HS-27A (cell line): ENCODE measurements at places on chromosomes 11 and 22.

GRCh38 chr11:13924801-13925327 lies 37.7 kb upstream of the SPON1 start:
- DNase-seq, result no peak

DNA sequence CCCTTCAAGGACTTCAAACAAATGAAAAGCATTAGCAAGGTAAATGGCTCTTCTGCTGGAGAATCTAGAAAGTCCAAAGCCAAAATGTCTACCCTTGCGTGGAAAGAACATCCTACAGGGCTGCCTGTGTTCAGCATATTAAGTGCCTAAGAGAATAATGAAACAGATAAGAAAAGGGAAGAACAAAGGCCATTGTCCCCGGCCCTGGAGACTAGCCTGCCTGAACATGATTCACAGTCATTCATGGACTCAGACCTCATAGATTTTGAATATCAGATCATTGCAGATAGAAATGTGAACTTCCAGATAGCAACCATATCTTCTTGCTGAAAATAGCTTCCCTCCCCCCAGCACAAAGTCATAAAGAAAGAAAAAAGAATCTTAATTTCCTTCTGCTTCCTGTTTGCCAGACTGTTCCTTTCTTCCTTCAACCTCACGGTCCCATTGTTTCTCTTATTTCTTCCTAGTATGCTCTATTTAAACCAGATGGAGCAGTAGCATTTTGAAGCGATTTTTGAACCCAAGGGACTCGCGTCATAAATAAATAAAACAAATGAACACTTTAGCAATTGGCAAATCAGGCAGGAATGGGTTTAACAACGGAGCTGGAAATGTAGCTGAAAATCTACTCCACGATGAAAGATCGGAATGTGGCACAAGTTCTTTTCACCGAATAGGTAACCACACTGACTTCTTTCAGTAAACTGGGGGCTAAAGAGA lies 408.2 kb upstream of the CCDC90B start:
- no peak for DNase-seq

- DNase-seq, result no peak
Observed at GRCh38 chr11:101574886-101575285, 8.9 kb downstream of the TRPC6 start.

GRCh38 chr11:2097356-2097997 lies 41.7 kb downstream of the IGF2 start:
- DNase-seq, result peak; percentile 82

DNA sequence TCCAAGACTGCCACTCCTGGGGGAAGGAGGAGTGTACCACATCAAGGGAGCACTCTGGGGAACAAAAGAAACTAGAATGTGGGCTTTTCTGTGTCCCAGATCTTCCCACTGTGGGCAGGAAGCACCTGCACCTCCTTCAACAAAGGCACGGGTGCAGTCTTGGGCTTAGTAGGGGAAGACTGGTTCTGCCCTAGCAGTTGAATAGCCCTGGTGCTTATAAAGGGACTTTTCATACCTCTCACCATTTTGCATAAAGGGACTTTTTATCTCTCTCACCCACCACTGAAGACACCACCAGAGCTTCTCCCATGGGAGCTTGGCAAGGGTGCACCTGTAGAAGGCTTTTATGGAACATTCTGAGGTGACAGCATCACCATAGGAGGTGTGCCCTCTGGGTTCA lies 65.8 kb upstream of the MS4A8 start:
- DNase-seq, result no peak

DNA sequence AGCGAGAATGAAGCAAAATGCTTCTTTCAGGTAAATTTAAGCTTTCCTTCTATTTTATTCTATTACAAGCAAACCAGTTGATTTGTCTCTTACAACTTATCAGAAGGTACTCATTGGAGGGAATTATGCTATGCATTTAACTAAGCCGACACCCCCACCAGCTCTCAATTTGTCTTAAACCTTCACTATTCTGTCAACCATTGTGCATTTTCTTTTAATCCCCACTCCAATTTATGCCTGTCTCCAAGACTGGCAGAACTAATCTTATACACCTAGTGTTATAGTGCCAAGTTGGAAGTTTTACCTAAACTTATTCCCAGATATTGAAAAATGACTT lies 12.5 kb downstream of the TAF1D start:
- no peak for DNase-seq

GRCh38 chr11:5910540-5910939 lies 17.5 kb downstream of the OR52E5 start:
- no peak for DNase-seq

GRCh38 chr11:57349491-57350274 lies 11.5 kb downstream of the P2RX3 start:
- no peak for DNase-seq

GRCh38 chr22:48752451-48753380 lies 1075.0 kb downstream of the BRD1 start:
- DNase-seq, result no peak

- no peak for DNase-seq
Observed at GRCh38 chr22:46587492-46588278, 32.5 kb upstream of the GRAMD4 start.

DNA sequence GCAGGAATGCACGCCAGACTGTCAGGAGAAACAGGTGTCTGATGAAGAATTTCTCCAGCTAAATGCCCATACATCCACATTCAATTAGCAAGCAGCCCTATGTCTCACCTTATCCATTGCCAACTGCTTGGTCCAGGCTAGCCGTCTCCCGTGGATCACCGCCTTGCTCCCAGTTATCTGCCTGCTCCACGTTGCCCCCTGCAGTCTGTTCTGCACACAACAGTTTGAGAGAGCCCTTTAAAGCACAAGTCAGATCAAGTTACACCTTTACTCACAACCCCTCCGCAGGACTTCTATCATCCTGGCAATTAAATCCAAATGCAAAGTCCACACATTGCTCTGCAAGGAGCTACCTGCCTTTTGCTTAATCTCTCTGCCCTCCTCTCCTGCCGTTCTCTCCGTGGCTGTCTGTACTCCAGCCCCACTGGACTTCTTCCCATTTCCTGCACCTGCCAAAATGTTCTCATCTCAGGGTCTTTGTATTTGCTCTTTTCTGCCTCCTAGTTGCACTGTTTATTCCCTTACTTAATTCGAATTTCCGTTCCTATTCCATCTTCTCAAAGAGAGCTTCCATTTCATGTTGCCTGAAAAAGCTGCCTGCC lies 185.3 kb upstream of the LARGE1 start:
- DNase-seq, result no peak

DNA sequence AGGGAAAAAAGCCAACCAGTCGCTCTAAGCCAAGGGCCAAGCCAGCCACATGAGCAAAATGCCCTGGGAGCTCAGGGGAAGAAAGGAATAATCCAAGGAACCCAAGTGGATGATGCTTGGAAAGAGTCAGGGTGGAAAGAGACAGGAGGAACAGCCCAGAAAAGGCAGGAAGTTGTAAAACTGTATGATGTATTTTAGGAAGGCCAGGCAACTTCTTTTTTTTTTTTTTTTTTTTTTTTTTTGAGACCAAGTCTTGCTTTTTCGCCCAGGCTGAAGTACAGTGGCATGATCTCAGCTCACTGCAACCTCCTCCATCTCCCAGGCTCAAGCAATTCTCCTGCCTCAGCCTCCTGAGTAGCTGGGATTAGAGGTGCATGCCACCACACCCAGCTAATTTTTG lies 1.6 kb downstream of the LGALS12 start:
- no peak for DNase-seq

DNA sequence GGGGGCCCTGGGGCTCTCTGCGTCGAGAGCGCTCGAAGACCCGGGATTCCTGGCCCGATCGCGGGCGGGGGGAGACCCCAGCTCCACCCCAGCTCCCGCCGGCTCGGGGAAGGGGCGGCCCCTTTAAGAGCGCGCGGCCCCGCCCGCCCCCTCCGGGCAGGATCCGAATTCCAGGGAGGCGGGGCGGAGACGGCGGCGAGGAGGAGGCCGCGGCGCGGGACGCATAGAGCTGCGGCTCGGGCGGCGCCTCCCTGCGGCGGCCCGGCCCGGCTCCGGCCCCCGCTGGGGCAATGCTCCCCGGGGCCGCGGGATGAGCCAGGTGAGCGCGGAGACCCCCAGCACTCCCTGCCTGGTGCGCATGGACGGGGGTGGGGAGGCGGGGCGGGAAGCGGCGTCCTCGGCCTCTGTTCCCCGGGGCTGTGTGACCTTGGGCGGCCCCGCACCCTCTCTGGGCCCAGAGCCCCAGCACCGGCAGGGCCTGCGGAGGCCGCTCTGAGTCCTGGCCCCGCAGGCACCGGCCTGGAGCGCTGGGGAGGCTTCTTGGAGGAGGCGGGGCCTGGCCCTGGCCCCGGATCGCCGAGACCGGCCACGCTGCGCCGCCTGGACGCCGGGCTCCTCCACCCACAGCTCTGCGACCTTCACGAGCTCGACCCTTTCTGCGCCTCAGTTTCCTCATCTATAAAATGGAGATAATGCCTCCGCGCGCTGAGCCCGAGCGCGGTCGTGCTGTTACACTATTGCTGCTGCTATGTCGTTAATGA lies 565 bp downstream of the GAS2L1 start:
- no peak for DNase-seq

- DNase-seq, result no peak
Observed at GRCh38 chr11:28483072-28483867, 375.1 kb downstream of the METTL15 start.

DNA sequence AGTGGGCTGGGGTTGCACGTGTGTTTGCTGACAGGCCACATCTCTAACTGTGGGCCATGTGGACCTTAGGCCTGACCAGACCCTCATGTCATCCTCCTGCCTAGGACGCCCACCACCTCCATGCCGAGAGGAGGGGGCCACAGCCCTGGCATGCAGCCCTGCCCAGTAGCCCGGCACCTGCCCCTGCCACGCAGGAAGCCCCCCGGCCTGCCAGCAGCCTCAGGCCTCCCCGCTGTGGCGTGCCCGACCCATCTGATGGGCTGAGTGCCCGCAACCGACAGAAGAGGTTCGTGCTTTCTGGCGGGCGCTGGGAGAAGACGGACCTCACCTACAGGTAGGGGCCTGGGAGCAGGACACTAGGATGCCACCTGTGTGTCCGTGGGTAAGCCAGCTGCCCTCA lies 6.4 kb downstream of the MMP11 start:
- DNase-seq, result no peak

DNA sequence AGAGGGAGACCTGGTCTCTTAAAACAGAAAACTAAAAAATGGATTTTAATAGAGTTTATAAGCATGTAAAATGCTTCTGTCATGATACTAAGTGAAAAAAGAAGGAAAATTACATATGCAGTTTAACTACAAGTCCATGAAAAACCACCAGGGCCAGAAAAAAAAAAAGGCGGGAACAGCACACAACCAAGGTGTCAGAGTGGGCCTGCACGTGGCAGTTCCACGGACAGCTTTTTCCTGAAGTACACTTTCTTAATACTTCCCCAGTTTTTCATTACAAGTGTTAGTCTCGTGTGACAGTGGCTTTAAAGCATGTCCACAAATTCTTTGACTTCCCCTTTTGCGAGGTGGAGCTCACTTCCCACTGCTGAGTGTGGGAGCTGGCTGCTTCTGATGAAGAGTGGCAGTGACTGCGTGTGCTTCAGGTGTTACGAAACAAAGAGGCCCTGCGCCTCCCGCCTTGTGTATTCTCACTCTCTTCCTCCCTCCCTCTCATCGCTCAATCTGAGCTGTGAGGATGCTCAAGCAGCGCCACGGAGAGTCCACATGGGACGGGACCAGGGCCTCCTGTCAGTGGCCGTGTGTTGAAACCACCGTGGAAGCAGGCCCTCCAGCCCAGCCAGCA lies 16.4 kb downstream of the PPM1F start:
- DNase-seq, result no peak

- DNase-seq, result no peak
Observed at GRCh38 chr11:125470355-125470754, 25.7 kb downstream of the FEZ1 start.

DNA sequence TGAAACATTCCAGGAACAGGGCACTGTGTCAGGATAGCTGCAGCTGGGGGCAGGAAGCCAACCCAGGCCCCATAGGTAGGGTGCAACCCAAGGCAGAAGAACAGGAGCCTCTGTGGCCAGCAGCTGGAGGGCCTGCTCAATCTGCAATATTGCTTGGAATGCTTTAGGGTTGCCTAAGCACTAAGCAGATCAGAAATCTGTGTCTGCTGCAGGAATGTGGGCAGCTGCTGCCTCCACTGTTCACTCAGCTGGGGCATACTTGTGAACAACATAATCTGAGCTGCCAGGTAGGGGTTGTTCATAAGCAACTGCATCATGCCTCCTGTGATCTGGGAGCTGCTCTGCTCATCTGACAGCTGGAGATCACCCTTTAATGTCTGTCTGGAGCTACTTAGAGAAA lies 1.7 kb downstream of the UBQLNL start:
- no peak for DNase-seq
